CD4-positive, alpha-beta T cell treated with Interferon alpha-2 for 1 hour (primary cell): ENCODE measurements at places on chromosomes 13 and 19.

GRCh38 chr13:59748046-59748445 lies 415.7 kb downstream of the DIAPH3 start:
- DNase-seq = no peak

- no peak for DNase-seq
These were observed 1.0 kb downstream of the FBL start for GRCh38 chr19:39845172-39845571.

GRCh38 chr13:105552078-105552477 lies 983.4 kb downstream of the EFNB2 start:
- no peak for DNase-seq

GRCh38 chr13:20247403-20247802 lies 15.3 kb upstream of the GJB6 start:
- DNase-seq = no peak

- DNase-seq = no peak
These were observed 35.1 kb downstream of the IL17D start for GRCh38 chr13:20738616-20739015.

GRCh38 chr19:49643466-49643865 lies 1.5 kb downstream of the SCAF1 start:
- DNase-seq = no peak

GRCh38 chr19:32735936-32736335 lies 16.4 kb downstream of the TDRD12 start:
- no peak for DNase-seq

DNA sequence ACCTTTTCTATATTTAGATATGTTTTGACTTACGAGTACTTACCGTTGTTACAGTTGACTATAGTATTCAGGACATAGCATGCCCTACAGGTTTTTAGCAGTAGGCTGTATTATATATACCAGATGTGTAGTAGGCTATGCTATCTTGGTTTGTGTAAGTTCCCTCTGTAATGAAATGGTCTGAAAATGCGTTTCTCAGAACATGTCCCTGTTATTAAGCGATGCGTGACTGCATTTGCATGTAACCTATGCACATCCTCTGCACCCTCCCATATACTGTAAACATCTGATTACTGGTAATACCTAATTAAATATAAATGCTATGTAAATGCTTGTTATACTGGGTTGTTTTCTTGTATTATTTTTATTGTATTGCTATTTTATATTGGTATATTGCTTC lies 6.6 kb downstream of the ZNF766 start:
- no peak for DNase-seq

GRCh38 chr13:29908416-29909080 lies 58.1 kb upstream of the UBL3 start:
- no peak for DNase-seq

GRCh38 chr13:49165798-49166752 lies 54.1 kb upstream of the MLNR start:
- DNase-seq = no peak

GRCh38 chr19:48913114-48913889 lies 13.2 kb downstream of the NUCB1 start:
- peak; percentile 43 for DNase-seq

- DNase-seq = no peak
These were observed 10.3 kb downstream of the NEK5 start for GRCh38 chr13:52118595-52118994.

DNA sequence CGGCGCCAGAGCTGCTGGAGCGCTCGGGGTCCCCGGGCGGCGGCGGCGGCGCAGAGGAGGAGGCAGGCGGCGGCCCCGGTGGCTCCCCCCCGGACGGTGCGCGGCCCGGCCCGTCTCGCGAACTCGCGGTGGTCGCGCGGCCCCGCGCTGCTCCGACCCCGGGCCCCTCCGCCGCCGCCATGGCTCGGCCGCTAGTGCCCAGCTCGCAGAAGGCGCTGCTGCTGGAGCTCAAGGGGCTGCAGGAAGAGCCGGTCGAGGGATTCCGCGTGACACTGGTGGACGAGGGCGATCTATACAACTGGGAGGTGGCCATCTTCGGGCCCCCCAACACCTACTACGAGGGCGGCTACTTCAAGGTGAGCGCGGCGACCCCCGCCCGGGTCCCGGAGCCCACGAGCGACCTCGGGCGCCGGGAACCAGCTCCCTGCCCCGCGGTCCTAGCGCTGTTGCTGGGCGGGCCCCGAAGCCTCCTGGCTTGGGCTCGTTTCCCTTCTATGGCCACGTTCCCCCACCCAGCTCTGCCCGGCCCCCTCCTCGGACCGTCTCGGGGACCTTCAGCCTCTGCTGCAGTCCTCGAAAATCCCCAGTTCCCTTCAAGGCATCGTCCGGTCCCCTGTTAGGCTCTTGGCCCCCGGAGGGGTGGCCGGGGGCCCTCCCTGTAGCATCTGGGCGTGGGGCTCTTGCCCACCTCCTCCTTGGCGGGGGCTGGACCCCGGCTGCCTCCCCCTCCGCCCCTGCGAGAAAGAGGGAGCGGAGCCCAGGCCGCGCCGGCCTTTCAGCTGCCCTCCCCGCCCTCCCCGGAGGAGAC lies at the start of gene CDC34:
TSS of gene CDC34 (plus strand) at position 8 of the 808 bp plus-strand sequence. CDS start at position 180, 172 bp downstream.
- DNase-seq = no peak

DNA sequence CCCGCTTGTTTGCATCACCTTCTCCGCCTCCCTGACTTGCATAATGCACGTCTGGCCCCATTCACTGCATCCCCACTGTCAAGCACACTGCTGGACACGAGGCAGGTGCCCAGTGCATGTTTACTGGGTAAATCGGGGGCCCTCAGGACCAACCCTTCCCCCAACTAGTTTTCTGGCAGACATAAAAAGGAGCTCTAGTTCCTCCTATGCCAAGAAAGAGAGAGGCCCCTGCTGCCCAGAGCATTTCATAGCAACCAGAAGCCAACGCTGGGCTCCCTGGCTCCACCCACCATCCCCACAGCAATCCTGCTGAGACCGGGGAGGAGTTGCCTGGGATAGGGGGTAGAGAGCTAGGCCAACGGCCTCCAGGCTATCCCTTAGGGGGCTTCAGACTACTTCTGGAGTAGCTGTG lies 23.2 kb downstream of the ANKRD27 start:
- DNase-seq = no peak

DNA sequence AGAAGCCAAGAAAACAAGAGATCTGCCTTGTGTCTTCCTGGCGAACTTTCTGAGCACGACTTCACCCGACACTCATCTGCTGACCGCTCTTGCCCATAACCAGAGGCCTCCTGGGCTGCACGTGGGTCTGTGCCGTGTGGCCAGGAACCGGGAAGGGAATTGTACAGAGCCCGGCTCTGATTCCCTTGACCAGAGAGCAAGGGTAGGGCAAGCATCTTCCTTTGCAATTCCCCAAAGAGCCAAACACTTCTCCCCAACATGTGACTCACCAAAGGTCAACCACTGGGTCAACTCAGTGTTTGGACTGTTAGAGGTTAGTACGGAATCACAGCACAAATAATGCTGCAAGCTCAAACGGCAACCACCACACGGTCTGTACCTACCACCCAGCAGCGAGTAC lies 48.9 kb downstream of the KLF2 start:
- DNase-seq = no peak

DNA sequence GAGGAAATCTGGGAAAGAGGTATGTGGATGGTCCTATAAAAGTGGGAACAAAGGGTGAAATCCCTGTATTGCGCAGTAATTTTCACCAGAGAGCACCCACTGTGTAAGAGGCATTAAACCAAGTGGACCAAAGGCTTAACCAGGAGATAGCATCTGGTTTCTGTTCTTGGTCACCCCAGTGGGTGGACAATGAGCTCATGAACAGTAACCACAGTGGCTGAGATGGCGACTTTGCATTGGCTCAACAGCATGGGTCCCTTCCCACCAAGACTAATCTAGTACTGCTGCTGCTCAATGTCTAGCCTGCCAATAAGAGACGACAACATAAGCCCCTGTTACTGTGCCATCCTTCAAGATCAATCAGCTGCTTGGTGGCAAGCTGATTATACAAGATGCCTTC lies 36.6 kb downstream of the CCDC169 start:
- no peak for DNase-seq

DNA sequence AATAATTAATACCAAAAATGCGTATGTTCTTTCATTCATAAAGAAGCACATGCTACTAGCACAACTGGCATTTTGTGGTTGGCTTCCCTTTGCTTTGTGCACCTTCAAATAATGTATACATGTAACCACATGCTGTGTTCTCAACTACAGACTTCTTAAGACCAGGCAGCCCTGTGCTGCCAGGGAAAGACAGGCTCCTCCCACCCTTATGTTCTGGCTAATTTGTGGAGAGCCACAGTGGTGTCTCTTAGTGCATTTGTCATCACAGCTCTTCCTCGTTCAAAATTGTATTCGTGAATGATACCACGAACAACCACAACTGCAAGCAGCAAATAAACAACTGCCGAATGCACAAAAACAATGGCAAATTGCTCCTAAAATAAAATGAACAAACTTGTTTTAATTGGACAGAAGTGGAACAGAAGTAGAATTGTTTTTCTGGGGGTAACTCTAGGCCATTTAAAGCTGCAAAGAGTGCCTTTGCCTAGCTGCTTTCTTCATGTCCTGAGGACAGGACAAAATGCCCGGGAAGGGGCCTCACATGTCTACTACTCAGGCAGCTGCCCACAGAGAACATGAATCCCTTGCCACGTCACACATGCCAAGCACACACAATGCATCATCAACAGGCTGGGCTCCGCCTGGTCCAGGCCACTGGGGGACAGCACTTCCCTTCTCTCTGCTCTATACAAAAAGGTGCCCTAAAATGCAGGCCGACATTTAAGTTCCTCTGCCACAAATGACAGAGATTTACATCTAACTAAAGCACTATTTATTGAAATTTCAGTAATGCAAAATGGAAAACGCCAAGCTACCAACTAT lies 21.7 kb downstream of the IRS2 start:
- peak; percentile 39 for DNase-seq

DNA sequence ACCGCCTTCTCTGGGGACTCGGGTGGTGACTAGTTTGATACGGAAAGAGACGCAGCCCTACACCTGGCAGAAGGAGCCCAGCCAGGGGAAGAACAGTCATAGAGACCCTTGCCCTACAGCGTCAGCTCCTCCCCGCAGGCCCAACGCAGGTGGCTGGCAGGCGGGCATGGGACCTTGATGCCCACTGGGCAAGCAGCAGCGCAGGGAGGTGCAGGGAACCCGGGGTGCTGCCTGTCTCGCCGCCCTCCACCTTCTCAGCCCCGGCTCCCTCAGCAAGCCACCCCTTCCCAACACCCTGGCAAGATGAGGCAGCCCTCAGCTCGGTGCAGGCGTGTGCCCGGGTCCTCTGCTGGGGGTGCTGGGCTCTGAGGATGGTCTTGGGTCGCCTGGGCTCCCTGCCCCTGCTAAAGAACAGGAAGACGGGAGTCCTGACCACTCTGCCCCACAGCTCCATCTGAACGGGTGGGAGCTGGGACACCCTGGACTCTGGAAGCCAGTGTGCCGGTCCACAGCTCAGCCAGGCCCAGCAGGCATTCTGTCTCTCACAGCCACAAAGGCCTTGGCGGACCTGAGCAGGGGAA lies 9.0 kb downstream of the MIER2 start:
- DNase-seq = no peak

DNA sequence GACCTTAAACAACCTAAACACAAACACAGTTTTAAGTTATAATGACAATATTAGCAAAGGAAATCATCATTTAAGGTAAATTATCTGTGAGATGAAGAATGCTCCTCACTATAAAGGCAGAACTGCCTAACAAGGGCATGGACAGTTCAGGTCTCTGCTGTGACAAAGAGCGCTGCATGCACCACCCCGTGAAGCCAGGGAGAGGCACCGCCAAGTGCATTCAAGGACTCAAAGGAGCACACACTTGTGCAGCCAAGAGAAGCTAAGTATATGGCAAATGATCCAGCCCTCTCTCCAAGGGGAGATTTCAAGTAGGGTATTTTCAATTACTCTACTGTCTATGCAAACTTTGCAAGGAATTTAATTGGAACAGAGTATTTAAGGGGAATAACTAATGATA lies 126.0 kb downstream of the RAP2A start:
- DNase-seq = no peak

DNA sequence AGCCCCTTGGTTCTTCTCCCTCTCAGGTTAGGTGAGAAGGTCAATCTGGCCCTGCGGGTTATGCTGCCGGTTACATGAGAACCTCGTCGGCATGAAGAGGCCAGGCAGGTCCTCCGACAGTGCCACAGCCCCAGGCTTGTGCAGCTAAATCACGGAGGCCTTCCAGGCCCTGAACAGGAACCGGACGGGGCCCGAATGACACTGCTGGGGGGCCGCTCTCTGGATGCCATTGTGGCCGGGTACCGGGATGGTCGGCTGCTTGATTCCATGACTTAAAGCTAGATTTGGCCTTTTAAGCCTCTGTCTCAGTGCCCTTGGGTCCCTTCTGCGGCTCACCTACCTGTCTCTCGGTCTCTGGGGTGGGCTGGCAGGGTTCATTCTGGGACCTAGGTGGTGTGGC lies 48.4 kb downstream of the C1QTNF9 start:
- no peak for DNase-seq

- DNase-seq = no peak
These were observed 4.9 kb upstream of the LILRA4 start for GRCh38 chr19:54343868-54344267.

DNA sequence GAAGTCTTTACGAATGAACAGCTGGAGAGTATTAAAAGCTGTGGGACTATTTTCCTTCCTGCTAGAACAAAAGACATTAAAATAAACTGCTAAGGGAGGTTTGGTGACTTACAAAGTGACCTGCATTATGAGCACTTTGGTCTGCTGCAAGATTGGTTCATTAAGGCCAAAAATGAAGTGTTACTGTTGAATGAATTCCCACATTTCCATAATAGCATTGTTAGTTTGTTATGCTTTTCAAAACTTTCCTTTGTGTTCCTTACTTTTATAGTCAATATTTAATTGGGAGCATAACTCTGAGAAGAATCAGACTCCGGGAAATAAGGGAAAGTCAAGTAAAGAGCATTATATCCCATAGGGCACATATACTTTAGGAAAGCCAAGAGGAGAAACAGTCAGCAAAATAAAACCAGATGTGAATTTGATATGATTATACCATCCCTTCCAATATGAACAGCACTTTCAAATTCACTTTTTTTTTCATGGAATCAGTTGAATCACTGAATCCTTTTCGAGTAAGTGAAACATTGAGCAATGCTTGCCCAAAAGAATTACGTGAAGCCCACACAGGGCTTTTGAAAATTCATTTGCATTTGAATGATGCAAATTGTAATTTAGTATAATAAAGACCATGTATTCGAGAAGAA lies 112.6 kb downstream of the KCTD12 start:
- DNase-seq = no peak

DNA sequence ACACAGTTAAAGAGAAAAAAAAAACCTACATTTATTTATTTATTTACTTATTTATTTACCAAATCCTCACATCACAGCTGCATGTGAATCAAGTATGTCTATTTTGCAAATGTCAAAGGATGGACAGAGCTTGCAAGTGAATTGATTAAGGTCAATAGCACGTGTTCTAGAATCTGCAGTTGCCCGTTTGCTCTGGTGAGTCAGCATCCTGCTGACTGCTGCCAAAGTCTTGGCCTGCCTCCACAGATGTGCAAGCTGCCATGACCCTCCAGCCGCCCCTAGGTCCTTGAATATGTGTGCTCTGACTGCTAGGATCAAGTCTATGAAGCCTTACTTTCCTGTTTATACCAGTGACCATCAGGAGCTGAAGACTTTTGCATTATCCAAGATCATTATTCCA lies 320.6 kb downstream of the GPC5 start:
- DNase-seq = no peak
